Progenitor cell of endocrine pancreas (in vitro differentiated cells): ENCODE measurements at places on chromosomes 7 and 10. TPM values are rescaled to one million over a fixed set of nuclear protein-coding genes. Genes with fewer than 3 reads are reported as not detected.
A peak's percentile ranks its signal among the peaks of the same experiment; 100 is the strongest.

DNA sequence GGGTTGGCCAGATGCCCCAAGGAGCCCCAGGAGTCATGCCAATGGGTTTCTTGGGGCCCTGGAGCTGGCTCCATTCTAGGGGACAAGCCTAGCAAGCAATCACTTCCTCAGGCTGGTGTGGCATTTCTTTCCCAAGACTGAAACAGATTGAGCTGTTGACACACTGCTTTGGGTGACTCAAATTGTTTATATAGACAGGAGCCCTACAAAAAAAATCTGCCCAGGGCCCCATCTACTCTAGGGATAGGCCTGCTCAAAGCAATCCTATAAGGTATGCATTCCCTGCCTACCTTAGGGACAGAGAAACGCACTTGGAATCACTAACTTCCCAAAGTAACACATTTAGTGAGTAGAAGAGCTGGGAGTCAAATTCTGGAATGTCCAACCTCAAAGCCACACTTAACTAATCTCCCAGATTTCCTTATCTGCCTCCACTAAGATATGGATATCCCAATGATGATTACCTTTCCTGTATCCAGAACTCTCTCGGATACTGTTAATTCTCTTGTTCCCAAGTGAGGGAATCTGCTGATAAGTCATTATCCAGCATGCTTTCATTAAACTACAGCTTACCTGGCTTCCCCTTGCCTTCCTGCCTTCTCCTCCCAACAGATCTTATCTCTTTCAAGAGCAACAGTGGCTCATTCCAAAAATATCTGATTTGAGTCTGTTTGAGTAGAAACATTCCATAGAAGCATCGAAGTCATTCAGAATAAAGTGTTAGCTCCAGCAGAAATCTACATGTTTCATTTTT is 3.1 kb downstream of the ABLIM1 start:
- DNase-seq, result no peak

GRCh38 chr7:21542891-21543527 is at the start of gene DNAH11:
Gene DNAH11 (plus strand): TSS chr7:21543039. CDS start chr7:21543246, 207 bp downstream.
- DNase-seq, result peak; percentile 47

The SHTN1 gene
- 42.0 and 46.9 TPM in 2 replicates for total RNA-seq

The SPDYE5 gene
- not detected in 2 replicates for total RNA-seq

- DNase-seq, result no peak
Observed at GRCh38 chr7:155685791-155686160, 41.3 kb downstream of the RBM33 start.

DNA sequence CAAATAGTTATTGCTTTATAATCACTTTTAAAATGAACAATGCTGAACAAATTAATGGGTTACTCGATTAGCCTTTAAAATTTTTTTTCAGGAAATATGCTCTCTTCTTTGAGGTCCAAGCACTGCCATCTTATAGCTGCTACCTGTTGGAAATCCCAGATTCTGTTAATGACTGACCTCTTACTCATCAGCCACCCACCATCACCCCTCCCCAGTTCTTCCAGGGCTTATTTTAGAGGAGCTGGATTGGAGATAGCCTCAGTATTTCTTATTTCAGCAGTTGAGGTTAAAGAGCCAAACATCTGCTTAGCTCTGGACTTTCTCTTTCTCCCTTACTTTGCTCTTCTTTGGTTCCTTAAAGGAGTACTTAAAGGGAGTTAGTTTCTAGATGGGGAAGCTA is 420.0 kb downstream of the EXOC4 start:
- DNase-seq, result no peak

DNA sequence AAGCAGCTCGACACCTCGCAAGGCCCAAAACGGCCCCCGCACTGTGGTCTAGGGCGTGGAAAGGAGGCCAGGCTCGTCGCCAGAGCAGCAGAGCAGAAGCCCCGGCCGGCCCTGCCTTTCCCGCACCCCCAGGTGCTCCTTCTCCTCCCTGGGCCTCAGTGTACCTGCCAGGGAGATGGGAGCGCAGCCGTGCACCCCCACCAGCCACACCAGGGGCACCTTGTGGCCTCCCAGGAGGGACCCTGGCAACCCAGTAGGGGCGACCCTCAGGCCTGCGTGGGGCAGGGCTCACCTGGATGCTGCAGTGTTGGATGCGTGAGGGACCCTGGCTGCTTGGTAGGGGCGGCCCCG is 9.5 kb downstream of the PDGFA start:
- DNase-seq, result no peak

The ELMO1 gene
- total RNA-seq, result 65.5 and 66.1 TPM in 2 replicates

GRCh38 chr10:80356989-80357850 is 639 bp downstream of the DYDC2 start:
- peak; percentile 39 for DNase-seq

The LRRD1 gene
- total RNA-seq, result 0.31 and 0.34 TPM in 2 replicates

DNA sequence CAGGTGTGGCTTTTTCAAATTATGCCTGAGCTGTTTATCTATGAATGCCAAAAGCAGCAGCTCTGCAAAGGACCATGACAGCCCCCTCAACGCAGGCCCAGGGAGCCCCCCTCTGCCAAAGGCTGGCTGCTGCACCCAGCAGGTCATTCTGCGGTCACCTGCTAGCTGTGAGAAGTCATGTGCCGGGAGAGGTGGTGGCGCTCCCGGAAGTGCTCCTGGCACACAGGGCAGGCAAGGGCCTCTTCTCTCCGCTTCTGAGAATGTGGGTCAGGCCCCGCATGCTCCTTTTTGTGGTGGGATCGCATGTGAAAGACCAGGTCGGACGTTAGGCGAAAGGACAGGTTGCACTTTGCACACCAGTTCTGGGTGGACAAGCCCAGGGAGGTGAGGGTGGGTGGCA is 16.4 kb downstream of the ZNF488 start:
- no peak for DNase-seq

- DNase-seq, result no peak
Observed at GRCh38 chr7:94258418-94259300, 136.0 kb upstream of the COL1A2 start.

DNA sequence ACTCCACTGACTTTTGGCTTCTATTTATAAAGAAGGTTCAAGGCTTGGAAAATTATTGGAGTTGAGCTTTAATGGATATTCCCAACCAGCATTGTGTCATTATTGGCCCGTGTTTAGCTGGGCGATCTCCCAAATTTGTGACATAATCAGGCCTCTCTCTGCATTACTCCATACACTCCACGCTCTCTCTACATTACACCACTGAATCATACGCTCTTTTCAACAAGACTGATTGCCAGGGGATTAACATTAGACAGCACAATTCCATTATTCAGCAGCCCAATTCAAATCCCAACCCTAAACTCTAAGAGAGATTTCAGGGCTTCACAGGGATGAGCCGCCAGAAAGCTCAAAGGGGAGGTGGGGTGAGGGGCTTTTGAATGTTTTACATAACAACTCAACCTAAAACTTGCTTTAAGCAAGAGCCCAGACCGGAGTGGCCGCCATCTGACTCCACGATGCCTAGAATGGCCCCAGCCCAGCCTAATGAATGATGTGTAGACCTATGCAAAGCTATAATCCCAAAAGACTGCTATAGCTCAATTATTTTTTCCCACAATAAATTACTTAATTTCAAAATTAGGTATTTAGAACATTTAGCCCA is 61.8 kb downstream of the FGFR2 start:
- DNase-seq, result no peak

The ITIH5 gene
- total RNA-seq, result 1.5 and 2.3 TPM in 2 replicates

GRCh38 chr7:40621592-40621998 is 486.8 kb downstream of the SUGCT start:
- no peak for DNase-seq

- DNase-seq, result no peak
Observed at GRCh38 chr7:36283711-36284130, 105.9 kb upstream of the ANLN start.

GRCh38 chr7:132561763-132562162 is 14.5 kb downstream of the PLXNA4 start:
- no peak for DNase-seq

GRCh38 chr10:71453186-71453585 is 56.5 kb downstream of the CDH23 start:
- no peak for DNase-seq

GRCh38 chr10:49205206-49205605 is 17.0 kb upstream of the TMEM273 start:
- no peak for DNase-seq

GRCh38 chr10:132616170-132616995 is 78.8 kb downstream of the INPP5A start:
- no peak for DNase-seq

The ENTPD7 gene
- 29.1 and 31.2 TPM in 2 replicates for total RNA-seq

DNA sequence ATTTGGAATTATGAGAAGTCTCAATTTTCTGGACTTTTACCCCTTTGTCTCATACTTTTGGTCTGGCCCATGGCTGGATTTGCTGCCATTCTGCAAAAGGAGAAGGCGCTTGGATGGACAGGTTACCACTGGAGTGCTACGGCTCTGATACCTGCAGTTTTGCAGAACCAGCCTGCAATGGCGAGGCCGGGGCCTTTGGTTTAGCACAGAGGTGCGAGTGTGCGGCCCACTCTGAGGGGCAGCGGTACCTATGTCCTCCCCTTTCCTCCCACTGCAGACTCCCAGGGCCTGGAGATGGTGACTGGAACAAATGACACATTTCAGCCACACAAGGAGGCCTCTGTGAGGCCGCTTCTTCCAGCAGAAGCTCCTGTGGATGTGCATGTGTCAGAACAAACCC is 11.9 kb downstream of the ZNF777 start:
- DNase-seq, result no peak

- DNase-seq, result no peak
Observed at GRCh38 chr10:7310076-7310475, 100.8 kb downstream of the SFMBT2 start.

- peak; percentile 76 for DNase-seq
Observed at GRCh38 chr10:102419269-102420180, 940 bp upstream of the PSD start.

DNA sequence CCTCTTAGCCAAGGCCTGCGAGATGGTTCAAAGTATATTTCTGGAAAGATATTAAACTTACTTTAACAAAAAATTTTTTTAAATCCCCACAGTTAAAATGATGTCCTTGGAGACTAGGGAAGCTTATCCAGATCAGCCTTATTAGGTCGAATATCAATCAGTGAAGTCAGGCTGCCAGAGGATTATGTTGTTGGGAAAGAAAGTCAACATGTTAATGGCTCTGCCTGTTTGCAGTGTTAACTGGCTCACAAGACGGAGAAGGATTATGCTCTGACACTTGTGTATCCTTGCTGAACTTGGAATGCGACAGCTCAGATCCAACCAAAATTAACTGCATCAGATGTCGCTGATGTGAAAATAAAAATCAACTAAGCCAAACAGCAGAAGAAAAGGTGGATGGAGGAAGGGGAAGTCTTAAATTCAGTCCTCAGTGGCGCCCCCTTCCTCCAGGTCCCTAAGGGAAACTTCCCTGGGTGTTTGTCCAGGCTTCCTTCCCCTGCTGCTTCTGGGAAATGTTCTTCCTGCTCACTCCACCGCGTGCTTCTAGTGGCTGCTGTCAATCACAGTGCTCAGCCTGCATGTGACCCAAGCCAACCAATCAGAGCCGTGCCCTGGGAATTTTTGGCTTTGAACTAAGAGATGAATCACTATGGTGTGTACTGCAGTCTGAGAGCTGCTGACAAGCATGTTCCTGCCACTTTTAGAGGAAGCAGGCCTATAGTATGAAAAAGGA is 690.4 kb upstream of the NRP1 start:
- DNase-seq, result no peak

GRCh38 chr7:36747280-36748016 is 23.2 kb upstream of the AOAH start:
- no peak for DNase-seq
